ENCODE measurements at places on chromosomes 6 and 20. TPM values are rescaled to one million over a fixed set of nuclear protein-coding genes. Genes with fewer than 3 reads are reported as not detected.
A peak's percentile ranks its signal among the peaks of the same experiment; 100 is the strongest.

The KHDC1L gene
- total RNA-seq = not detected

The TCF21 gene
- 4.9 TPM for total RNA-seq

The AIG1 gene
- 67.0 TPM for total RNA-seq

The TRIM15 gene
- not detected for total RNA-seq

The FOXF2 gene
- 4.9 TPM for total RNA-seq

The MYMX gene
- not detected for total RNA-seq

The C20orf141 gene
- total RNA-seq = 4.4 TPM

DNA sequence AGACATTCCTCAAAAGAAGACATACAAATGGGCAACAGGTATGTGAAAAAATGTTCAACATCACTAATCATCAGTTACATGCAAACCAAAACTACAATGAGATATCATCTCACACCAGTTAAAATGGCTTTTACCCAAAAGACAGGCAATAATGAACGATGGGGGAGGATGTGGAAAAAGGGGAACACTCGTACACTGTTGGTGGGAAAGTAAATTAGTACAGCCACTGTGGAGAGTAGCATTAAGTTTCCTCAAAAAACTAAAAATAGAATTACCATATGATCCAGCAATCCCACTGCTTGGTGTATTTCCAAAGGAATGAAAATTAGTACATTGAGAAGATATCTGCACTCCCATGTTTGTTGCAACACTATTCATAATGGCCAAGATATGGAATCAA, 8.6 kb upstream of the TMEM170B start:
- no peaks in the 10 kb centered on the region for H3K4me1 ChIP-seq
- H3K36me3 ChIP-seq = no peaks in the 10 kb centered on the region
- no peak overlapping the region for H3K27ac ChIP-seq
- no peak overlapping the region for H3K4me3 ChIP-seq

GRCh38 chr6:150898399-150899170, 33.1 kb downstream of the MTHFD1L start:
- no peak overlapping the region for H3K27ac ChIP-seq
- no peaks in the 10 kb centered on the region for H3K36me3 ChIP-seq
- no peak for DNase-seq
- no peaks in the 10 kb centered on the region for H3K4me1 ChIP-seq
- no peaks in the 10 kb centered on the region for H3K27me3 ChIP-seq
- no peak overlapping the region for H3K4me3 ChIP-seq

DNA sequence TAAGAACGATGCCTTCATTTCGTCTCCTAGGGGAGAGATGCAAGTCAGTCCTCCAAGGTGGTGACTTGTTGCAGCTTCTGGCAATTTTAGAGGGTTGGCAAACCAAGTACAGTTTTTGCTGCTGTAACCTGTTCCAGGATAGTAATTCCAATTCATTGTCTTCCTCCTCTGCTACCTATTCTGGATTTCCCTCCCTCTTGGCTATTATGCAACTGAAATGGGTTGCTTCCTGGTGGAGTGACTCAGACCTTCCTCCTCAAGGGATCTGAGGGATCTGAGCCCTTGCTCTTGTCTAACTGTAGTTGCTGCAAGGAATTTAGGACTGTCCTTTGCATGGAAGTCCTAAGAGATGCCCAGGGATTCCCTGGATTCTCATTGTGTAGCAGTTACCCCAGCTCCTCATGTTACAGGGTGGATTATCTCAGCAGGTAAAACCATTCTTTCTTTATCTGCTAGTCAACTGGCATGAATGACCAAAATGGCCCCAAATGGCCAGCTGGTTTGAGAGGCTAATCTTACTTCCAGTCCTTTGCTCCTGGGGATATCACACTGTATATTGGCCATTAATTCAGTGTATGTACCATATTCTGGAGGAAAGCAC, 17.6 kb upstream of the ELMO2 start:
- H3K4me3 ChIP-seq = no peak overlapping the region
- H3K27ac ChIP-seq = no peak overlapping the region
- H3K27me3 ChIP-seq = no peaks in the 10 kb centered on the region
- H3K36me3 ChIP-seq = no peaks in the 10 kb centered on the region
- H3K4me1 ChIP-seq = no peaks in the 10 kb centered on the region

DNA sequence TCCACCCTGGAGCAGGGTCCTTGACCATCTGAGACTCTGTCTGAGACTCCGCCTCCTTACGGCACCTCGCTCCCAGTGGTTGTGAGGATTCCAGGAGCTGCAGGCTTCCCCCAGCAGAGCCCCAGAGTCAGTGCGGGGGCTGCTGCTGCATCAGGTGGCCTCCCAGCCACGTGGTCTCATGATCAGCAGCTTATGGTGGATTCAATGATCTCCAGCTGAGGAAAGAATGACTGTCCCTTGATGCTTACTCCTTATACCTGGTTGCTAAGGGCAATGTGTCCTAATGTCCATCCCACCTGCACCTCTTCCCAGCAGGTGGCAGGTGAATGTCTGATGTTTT, 40.0 kb downstream of the SLC22A1 start:
- peaks cover 8% of the 10 kb centered on the region for H3K4me1 ChIP-seq
- no peaks in the 10 kb centered on the region for H3K36me3 ChIP-seq
- peak overlapping the region; percentile 68 for H3K27ac ChIP-seq
- no peaks in the 10 kb centered on the region for H3K27me3 ChIP-seq
- no peak for DNase-seq

- H3K4me3 ChIP-seq = no peak overlapping the region
- H3K36me3 ChIP-seq = no peaks in the 10 kb centered on the region
- H3K27ac ChIP-seq = no peak overlapping the region
- peaks cover 5% of the 10 kb centered on the region for H3K27me3 ChIP-seq
Observed at GRCh38 chr6:165668951-165669350, 5.9 kb upstream of the PDE10A start.

- H3K27me3 ChIP-seq = no peaks in the 10 kb centered on the region
- H3K27ac ChIP-seq = no peak overlapping the region
- H3K4me3 ChIP-seq = no peak overlapping the region
- no peaks in the 10 kb centered on the region for H3K36me3 ChIP-seq
- no peak for DNase-seq
- no peaks in the 10 kb centered on the region for H3K4me1 ChIP-seq
Observed at GRCh38 chr6:35183935-35184334, 29.8 kb upstream of the SCUBE3 start.

DNA sequence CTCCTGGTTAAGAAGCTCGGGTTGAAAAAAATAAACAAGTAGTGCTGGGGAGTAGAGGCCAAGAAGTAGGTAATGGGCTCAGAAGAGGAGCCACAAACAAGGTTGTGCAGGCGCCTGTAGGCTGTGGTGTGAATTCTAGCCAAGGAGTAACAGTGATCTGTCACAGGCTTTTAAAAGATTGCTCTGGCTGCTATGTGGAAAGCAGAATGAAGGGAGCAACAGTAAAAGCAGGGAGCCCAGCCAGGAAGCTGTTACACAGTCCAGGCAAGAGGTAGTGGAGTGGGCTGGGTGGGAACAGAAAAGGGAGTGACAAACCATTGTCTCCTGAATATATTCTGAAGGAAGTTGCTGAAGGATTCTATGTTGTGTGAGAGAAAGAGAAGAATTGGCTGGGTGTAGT, 2.0 kb downstream of the HFE start:
- H3K36me3 ChIP-seq = no peaks in the 10 kb centered on the region
- DNase-seq = no peak
- H3K27me3 ChIP-seq = no peaks in the 10 kb centered on the region
- H3K4me3 ChIP-seq = no peak overlapping the region
- no peaks in the 10 kb centered on the region for H3K4me1 ChIP-seq
- H3K27ac ChIP-seq = no peak overlapping the region

DNA sequence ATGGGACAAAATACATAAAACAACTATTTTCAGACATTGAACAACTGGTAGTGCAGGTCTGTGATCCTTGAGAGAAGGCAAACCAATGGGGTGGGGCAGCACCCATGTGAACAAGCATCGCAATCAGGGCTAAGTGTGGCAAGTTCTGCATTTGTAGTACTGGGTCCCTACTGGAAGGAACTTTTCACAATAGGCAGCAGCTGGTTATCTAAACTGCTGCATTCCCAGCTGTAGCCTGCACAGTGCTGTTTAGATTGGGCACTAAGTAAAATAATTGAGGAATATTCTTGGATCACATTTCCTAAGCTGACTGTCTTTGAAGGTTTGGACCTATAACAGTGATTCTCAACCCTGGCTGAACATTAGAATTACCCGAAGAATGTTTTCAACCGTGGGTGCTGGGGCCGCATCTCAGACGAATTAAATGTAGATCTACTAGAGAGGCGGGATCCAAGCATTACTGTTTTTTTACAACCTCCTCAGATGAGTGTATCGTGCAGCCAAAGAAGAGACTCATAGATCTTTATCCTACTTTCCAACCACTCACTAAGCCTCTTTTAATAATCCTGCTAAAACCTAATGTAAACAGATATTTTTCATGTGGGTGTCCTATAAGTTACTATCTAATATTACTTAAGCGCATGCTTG, 12.4 kb upstream of the MAP3K4 start:
- no peak for DNase-seq
- no peaks in the 10 kb centered on the region for H3K27me3 ChIP-seq
- H3K27ac ChIP-seq = no peak overlapping the region
- no peak overlapping the region for H3K4me3 ChIP-seq
- no peaks in the 10 kb centered on the region for H3K36me3 ChIP-seq

DNA sequence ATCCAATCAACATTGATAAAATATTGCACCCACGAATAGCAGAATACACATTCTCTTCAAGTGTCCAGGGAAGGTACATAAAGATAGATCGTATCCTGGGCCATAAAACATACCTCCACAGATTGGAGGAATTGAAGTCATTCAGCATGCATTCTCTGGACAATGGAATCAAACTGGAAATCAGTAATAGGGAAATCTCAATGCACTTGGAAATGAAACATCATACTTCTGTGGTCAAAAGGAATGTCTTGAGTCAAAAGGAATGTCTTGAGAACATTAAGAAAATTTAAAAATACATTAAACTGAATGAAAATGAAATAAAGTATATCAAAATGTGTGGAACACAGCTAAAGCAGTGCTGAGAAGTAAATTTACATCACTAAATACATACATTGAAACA, 138.8 kb downstream of the TFAP2A start:
- no peaks in the 10 kb centered on the region for H3K27me3 ChIP-seq
- H3K4me3 ChIP-seq = no peak overlapping the region
- H3K36me3 ChIP-seq = no peaks in the 10 kb centered on the region
- H3K4me1 ChIP-seq = no peaks in the 10 kb centered on the region
- no peak for DNase-seq

DNA sequence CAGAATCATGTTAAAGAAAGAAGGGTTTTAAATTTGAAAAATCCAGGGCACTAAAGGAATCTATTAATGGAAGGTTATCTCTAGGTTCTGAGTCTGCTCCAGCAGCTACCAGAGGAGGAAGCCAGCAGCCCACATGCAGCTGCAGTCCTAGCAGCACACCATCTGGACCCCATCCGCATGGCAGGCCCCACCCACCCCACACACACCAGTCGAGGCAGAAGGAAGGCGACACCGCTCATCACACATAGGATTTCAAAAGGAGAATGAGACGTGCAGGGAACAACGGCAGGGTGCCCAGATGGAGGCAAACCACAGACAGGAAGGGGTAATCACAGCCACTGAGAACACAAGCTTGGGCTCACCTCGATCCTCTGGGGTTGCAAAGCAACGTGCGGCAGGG, 78.9 kb downstream of the GINS1 start:
- H3K4me1 ChIP-seq = no peaks in the 10 kb centered on the region
- H3K36me3 ChIP-seq = no peaks in the 10 kb centered on the region
- H3K27ac ChIP-seq = no peak overlapping the region
- no peaks in the 10 kb centered on the region for H3K27me3 ChIP-seq

DNA sequence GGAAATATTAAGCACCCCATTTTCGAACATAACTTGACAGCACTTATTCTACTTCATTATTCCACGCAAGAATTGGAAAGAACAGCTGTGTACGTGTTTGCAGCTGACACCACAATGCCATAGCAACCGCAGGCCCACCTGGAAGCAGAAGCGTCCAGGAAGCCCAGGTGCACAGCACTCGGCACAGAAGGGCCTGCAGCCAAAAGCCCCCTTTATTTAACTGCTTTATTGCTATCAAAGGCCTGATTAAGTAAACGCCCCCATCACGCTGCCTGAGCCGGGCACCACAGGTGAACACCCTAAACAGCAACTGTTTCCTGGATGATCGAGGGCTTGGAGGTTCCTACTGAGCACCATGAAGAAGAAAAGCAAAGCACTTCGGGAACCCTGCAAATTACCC, 6.3 kb downstream of the TAF4 start:
- no peak overlapping the region for H3K4me3 ChIP-seq
- DNase-seq = no peak
- no peak overlapping the region for H3K27ac ChIP-seq
- no peaks in the 10 kb centered on the region for H3K27me3 ChIP-seq
- H3K36me3 ChIP-seq = no peaks in the 10 kb centered on the region
- peaks cover 13% of the 10 kb centered on the region for H3K4me1 ChIP-seq

Data from prostate gland (tissue), 2 donors.